Naive B cell (primary cell): ENCODE measurements at places on chromosomes 5 and 9.

- H3K27ac ChIP-seq: no peak overlapping the region
- DNase-seq: no peak
- no peaks in the 10 kb centered on the region for H3K27me3 ChIP-seq
- H3K36me3 ChIP-seq: no peaks in the 10 kb centered on the region
Measured at GRCh38 chr9:82810915-82811314, 252.0 kb downstream of the RASEF start.

- peaks cover 5% of the 10 kb centered on the region for H3K36me3 ChIP-seq
- no peaks in the 10 kb centered on the region for H3K4me1 ChIP-seq
- no peak overlapping the region for H3K27ac ChIP-seq
Measured at GRCh38 chr9:136312436-136312835, 8.5 kb upstream of the CCDC187 start.

- no peak for DNase-seq
- no peak overlapping the region for H3K4me3 ChIP-seq
- no peak overlapping the region for H3K27ac ChIP-seq
- no peaks in the 10 kb centered on the region for H3K4me1 ChIP-seq
- H3K27me3 ChIP-seq: no peaks in the 10 kb centered on the region
- no peaks in the 10 kb centered on the region for H3K36me3 ChIP-seq
Measured at GRCh38 chr9:30478684-30479083, 1905.8 kb upstream of the ACO1 start.

DNA sequence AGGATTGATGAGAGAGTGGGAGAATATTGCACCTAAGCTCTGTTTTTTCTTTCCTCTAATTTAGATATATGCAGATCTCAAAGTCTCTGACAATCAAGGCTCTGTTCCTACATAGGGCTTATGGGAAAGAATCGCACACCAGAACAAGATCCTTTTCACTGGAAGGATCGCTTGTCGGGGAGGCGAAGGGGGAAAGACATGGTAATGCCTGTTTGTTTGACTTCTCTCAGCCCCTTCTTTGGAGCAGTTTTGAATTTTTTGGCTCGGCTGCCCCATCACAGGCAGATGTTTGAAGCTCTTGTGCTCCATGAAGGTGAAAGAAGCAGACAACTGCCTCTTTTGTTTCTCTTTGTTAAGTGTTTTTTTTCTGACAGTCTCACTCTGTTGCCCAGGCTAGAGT lies 599.9 kb upstream of the ZNF608 start:
- peaks cover 10% of the 10 kb centered on the region for H3K27me3 ChIP-seq
- no peaks in the 10 kb centered on the region for H3K4me1 ChIP-seq
- H3K4me3 ChIP-seq: no peak overlapping the region
- no peak for DNase-seq
- no peaks in the 10 kb centered on the region for H3K36me3 ChIP-seq
- H3K27ac ChIP-seq: no peak overlapping the region

DNA sequence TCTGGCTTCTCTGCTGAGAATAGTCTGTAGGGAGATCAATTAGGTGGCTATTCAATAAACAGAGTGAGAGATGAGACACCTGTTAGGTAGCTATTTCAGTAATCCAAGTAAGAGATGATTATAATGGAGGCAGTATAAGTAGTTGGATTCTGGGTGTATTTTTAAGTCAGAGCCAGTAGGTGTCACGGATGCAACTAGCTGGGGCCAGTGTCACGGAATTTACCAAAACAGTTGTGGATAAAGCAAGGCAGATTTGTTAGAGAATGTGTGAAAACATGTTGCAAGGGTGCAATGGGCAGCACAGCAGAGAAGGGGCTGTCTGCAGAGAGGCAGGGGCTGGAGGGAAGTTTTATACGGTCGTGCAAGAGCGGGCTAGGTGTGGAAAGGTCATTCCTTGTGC lies 114.9 kb downstream of the RASGRF2 start:
- no peak overlapping the region for H3K4me3 ChIP-seq
- H3K27ac ChIP-seq: no peak overlapping the region
- H3K4me1 ChIP-seq: no peaks in the 10 kb centered on the region
- DNase-seq: no peak

DNA sequence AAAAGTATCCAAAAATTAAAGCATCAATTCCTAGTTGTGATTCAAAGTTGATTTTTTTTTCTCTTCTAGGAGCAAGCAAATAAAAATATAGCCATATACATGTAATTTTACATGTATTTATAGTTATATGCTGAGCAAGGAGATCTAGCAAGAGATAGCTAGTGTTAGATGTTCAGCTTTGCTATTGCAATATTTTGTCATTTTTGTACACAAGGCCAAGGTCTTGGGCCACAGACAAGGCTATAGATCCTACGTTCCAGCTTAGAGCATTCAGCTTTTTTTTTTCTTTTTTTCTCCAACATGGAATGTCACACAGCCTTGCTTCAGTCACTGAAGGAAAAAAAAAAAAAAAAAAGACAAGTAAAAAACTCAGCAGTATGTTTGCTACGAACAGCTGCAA lies 36.8 kb downstream of the HMGCR start:
- no peak for DNase-seq
- no peak overlapping the region for H3K4me3 ChIP-seq
- no peaks in the 10 kb centered on the region for H3K4me1 ChIP-seq
- no peaks in the 10 kb centered on the region for H3K27me3 ChIP-seq
- no peak overlapping the region for H3K27ac ChIP-seq

GRCh38 chr5:180159756-180160155 lies 49.3 kb downstream of the RASGEF1C start:
- peaks cover 7% of the 10 kb centered on the region for H3K36me3 ChIP-seq
- no peak for DNase-seq
- H3K4me3 ChIP-seq: no peak overlapping the region
- H3K27ac ChIP-seq: no peak overlapping the region
- no peaks in the 10 kb centered on the region for H3K4me1 ChIP-seq

DNA sequence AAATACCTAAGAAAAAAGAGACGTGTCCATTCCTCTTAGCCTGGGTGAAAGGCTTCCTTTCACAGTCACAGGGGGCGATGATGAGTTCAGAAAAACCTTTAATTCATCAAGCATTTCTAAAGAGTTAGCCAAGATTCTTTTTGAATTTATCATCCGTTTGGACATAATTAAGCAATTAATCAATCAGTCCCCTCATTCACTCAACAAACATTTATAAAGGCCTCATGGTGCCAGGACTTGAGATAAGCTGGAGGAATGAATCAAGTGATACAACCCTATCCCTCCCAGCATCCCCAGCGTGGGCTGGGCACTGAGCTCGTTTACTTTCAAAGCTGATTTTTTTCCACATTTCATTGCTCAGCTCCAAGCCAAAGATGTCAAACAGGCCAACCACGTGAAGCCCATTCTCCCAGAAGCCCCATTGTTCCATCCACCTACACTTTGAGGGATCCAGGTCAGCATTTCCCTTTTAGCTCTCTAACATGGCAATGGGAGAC lies 140.5 kb downstream of the SLIT3 start:
- DNase-seq: no peak
- H3K27me3 ChIP-seq: no peaks in the 10 kb centered on the region
- no peak overlapping the region for H3K27ac ChIP-seq
- H3K4me3 ChIP-seq: no peak overlapping the region
- no peaks in the 10 kb centered on the region for H3K36me3 ChIP-seq
- H3K4me1 ChIP-seq: no peaks in the 10 kb centered on the region

DNA sequence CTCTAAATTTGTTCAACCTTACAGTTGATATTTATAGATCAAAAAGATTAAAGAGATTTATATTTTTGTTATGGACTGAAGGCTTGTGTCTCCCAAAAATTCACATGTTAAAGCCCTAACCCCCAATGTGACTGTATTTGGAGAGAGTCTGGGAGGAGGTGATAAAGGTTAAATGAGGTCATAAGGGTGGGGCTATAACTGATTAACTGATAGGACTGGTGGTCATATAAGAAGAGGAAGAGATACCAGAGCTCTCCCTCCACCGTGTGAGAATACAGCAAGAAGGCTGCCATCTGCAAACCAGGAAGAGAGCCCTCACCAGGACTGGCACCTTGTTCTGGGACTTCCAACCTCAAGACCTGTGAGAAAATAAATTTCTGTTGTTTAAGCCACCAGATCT lies 264.3 kb downstream of the ENC1 start:
- no peak for DNase-seq
- no peak overlapping the region for H3K4me3 ChIP-seq
- no peaks in the 10 kb centered on the region for H3K36me3 ChIP-seq
- H3K27ac ChIP-seq: no peak overlapping the region
- no peaks in the 10 kb centered on the region for H3K4me1 ChIP-seq

DNA sequence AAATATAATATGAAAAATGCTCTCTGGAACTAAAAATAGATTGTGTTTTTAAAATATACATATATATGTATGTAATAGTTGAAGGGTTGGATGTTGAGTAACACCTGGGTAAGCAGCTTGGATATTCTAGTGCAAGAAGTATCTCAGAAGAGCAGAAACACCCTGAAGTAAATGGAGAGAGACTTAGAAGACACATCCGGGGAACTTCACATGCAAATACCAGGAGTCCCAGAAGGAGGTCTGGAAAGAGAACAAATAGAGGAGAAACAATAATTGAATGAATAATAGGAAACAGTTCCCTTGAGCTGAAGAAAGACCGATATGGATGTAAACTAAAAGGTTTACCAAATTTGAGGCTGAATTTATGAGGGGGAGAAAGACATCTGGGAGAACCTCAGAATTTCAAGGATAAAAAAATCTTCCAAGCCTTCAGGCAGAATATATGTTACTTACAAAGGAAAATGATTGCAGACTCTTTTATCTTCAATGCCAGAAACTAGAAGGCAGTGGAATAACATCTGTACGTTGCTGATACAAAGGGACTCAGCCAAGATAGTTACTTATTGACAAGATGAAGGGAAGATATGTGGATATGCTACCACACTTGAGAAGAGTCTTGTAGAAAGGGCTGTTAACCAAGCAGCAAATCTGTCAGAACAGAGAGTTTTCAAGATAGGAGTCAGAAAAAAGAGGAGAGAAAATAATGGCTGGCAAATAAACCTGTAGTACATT lies 42.7 kb downstream of the HSDL2 start:
- no peaks in the 10 kb centered on the region for H3K36me3 ChIP-seq
- no peaks in the 10 kb centered on the region for H3K27me3 ChIP-seq
- no peaks in the 10 kb centered on the region for H3K4me1 ChIP-seq
- H3K4me3 ChIP-seq: no peak overlapping the region

- H3K4me1 ChIP-seq: no peaks in the 10 kb centered on the region
- no peaks in the 10 kb centered on the region for H3K36me3 ChIP-seq
- DNase-seq: no peak
- no peaks in the 10 kb centered on the region for H3K27me3 ChIP-seq
- H3K27ac ChIP-seq: no peak overlapping the region
Measured at GRCh38 chr5:107484281-107484680, 186.5 kb downstream of the EFNA5 start.

DNA sequence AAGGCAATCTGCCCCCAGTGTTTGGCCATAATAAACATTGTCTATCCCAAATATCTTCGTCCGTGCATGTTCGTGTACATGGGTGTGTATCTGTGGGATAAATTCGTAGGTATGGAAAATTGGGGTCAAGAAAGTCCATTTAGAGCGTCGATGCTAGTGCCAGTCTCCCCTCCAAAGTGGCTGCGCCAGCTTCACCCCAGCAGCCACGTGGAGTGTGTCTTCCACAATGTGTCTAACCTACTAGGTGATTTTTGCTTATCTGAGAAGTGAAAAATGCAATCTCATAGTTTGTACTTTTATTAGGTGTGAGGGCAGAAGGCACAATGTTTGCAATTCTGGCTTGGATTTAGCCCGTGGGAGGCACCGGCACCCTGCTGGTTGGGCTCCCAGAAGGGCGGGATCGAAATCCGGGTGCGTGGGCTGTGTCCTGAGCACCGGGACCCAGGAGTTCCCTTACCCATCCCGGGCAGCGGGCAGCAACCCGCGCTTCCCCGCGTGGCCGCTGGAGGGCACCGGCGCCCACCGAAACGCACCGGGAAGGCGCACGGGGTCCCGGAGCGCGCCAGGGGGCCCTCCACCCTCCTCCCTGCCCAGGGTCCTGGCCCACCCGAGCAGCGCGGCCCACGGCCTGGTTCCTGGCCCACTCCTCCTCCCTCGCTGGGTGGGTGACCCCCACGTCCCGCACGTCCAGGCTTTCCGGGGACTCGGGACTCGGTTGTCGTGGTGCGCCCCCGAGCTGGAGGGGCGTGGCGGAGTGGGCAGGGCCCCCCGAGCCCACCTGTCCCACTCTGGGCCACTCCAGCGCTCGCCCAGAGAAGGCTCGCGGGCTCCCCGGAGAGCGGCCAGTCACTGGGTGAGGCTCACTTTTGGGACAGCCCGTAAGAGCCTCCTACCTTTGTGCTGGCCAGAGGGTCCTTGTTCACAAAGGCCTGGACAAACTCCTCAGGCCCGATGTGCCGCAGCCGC lies 55.4 kb upstream of the RNF130 start:
- H3K27ac ChIP-seq: no peak overlapping the region
- no peak overlapping the region for H3K4me3 ChIP-seq
- no peaks in the 10 kb centered on the region for H3K4me1 ChIP-seq
- H3K36me3 ChIP-seq: no peaks in the 10 kb centered on the region
- peaks cover 19% of the 10 kb centered on the region for H3K27me3 ChIP-seq
- DNase-seq: no peak
